Activated effector memory CD4-positive, alpha-beta T cell treated with Interleukin-2 at 50 U/mL for 16 hours (primary cell): ENCODE measurements at places on chromosomes 16 and 17.

DNA sequence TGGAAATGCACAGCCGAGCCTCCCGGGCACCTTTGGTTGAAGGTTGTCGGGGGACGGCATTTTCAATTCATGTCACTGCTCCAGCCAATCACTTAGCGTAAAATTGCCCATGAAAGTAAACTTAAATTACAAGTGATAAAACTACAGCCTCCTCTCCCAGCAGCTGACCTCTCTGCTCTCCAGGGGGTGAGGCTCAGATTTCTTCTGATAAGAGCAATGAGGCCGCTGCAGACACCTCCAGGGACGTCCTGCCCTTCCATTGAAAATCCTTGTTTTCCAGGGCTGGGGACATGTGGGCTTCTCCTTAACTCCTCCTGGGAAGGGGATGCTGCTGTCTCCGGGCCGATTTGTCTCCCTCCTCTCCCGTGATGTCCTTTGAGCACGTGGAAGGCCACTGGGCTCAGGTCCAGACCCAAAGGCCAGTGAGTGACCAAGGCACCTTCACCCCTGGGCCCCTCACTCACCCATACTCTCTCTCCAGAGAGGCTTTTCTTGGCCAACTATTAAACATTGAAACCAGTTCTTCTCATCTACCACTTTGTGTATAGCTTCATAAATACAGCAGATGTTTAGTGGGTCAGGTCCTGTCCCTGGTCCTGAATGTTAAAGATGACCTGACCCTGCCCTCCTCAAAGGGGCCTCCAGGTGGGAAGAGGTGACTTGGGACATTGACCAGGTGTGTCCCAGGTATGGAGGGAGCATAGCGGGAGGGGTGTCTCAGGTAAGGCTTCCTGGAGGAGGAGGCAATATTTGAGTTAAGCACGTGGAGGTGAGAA, 52.3 kb downstream of the MGAT5B start:
- no peak for DNase-seq

- DNase-seq, result no peak
Measured at GRCh38 chr16:55539049-55539448, 27.4 kb upstream of the CAPNS2 start.

GRCh38 chr17:45096141-45096540, 35.0 kb downstream of the NMT1 start:
- no peak for DNase-seq

DNA sequence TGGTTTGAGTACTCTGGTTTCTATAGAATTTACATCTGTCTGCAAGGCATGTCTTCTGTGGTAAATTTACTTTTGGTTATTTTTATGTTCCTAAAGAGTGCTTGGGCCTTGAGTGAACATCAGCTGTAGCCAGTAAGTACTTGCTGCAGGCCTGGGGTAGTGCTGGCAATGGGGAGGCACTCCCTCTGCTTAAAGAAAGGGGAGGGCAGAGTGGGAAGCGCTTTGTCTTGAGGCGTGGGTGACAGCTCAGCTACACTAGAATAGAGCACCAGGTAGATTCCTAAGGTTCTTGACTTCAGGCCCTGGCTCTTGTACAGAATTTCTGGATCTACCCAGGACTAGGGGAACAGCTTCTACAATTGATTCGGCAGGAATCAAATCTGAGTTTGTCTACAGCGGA, 50.6 kb downstream of the MPHOSPH6 start:
- DNase-seq, result no peak

- no peak for DNase-seq
Measured at GRCh38 chr16:74190292-74190691, 106.3 kb upstream of the PSMD7 start.

- no peak for DNase-seq
Measured at GRCh38 chr17:13073018-13073417, 55.2 kb upstream of the ELAC2 start.

DNA sequence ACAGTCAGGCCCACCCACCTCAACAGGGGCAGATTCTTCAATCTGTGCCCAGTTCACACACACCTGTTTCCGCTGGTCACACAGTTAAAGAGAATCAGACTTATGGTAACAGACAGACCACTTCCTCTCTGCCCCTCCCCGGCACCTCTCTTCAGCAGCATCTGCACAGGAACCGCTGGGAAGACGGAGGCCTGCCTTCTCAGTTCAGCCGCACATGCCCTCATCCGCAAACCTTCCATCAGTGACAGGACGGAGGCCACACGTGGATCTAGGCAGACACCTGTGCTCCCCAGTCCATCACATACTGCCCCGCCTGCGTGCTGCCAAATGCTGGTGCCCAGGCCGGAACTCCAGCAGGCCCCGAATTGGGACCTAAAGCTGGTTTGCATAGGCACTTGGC, 10.3 kb downstream of the PHB1 start:
- no peak for DNase-seq

DNA sequence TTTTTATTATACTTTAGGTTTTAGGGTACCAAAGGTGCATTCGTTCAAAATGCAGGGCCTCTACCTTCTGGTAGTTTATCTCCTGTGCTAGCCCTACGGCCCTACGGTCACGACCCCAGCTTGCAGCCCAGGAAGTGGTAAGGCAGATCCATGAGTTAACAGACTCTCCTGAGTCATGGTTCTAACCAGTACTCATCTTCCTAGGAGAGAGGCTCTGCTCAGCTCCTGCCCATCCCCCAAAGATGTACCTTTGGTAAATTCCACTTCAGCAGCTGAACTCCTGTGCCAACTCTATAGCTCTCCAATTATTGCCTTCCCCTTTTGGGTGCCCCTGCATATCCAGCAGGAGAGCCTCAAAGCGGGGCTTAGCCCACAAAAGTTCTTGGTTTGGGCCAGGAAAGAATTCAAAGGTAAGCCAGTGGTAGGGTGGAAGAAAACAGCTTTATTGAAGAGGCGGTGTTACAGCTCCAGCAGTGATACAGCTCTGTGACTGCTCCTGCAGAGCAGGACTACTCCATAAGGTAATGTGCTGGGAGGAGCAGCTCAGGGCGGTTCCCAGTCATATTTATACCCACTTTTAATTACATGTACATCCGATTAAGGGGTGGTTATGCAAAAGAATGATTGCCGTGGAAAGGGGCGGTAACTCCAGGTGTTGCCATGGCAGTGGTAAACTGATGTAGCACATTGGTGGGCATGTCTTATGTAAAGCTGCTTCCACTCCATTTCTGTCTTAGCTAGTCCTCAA, 241.4 kb downstream of the PMP22 start:
- no peak for DNase-seq

- DNase-seq, result no peak
Measured at GRCh38 chr17:68711858-68712257, 110.7 kb upstream of the FAM20A start.

DNA sequence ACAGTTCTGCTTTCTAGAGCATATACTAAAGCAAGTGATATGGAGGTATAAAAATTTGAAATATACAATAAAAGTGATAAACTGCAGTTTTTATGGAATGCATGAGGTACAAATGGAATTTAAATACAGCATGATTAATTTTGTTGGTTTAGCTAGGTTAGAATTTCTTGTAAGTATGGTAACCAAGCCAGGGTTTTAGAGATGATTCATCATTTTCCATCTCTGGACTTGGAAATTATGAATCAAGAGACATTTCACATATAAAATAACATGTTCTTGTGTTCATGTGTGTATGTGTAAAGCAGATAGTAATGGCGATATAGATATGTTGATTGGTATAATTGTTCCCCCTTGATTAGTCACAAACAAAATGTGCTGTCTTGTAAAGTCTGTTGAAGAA, 1219.8 kb downstream of the CDH8 start:
- DNase-seq, result no peak

DNA sequence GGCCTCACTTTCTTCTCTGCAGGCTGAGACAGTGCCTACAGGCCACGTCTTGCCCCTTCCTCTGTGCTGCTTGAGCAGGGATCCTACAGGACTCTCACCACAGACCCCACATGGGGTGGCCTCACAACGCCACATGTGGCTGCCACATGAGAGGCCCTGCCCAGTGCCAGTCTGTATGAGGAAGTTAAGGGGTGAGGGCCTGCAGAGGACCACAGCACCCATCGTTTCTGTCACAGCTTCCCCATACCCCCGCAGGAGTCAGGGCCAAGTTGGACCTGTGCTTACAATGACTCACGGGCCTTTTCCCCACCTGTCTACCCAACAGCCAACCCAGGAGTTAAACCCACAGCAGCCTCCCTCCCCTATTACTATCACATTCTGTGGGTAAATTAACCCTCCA, 2.9 kb upstream of the GSDMB start:
- no peak for DNase-seq

DNA sequence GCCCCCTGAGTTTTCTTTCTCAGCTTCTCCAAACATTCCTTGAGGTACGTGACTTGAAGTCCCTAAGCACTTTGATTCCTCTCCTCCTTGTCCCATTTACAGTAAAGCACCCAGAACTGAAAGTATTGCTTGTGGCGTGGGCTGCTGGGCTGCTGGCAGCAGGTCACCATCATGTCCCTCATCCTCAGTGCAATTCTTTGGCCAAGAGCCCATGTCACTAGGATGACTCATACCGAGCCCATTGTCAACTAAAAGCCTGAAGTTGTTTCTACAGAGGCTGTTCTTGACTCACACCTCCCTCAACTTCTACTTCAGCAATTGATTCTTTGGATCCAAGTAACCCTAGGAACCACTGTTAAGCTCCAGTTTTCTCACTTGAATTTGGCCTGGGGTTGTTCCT, 54.3 kb downstream of the KPNA2 start:
- no peak for DNase-seq

DNA sequence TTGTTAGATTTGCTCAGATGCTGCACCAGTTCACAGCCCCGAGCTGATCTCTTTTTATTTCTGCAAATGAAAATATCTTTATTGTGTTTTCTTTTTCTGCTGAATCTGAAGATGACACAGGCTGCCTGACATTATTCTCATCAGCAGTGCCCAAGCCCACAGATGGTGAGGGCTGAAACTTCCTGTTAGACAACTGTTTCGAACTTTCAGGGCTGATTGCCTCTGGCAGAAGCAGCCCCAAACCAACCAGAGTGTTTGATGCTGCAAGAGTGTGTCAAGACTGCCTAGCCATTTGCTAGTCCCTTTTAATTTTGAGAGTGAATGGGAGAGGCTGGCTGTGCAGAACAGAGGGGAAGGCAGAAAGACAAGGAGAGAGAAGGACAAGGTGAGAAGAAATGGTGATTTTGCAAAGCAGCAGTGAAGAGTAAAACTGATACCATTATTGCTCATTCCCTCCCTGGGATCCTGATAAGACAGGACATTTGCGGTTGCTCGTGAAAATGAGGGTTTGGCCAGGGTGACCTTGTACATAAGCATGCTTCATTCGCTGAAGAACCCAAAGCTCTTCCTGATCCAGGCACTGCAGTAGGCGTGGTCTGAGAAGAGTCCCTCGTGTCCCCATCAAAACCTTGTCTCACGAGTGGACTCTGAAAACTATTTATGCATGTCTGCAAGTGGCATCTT, 77.2 kb downstream of the TMEM114 start:
- no peak for DNase-seq

DNA sequence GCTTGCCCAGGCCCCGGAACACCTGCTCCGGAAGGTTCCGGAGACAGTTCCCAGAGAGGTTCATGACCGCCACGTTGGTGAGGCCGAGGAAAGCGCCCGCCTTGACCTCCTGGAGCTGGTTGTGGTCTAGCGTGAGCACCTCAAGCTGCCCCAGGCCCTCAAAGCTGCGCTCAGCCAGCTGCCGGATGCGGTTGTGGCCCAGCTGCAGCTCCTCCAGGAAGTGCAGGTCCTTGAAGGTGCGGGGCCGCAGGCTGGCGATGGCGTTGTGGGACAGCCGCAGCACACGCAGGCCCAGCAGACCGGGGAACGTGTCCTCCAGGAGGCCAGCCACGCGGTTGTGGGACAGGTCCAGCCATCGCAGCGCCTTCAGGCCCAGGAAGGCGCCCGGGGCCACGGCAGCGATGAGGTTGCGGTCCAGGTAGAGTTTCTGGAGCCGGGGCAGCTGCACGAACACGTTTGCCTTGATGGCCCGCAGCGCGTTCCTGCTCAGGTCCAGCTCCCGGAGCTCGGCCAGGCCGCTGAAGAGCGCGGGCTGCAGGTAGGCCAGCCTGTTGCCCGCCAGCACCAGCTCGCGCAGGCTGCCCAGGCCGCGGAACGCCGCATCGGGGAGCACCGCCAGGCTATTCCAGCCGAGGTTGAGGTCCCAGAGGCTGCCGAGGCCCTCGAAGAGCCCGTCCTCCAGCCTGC, 2.1 kb downstream of the IGFALS start:
- no peak for DNase-seq

GRCh38 chr17:60345233-60345632, 46.7 kb downstream of the USP32 start:
- DNase-seq, result no peak

GRCh38 chr16:30054451-30054850, 11.1 kb upstream of the ALDOA start:
- no peak for DNase-seq

- DNase-seq, result no peak
Measured at GRCh38 chr17:19630661-19631060, 17.9 kb upstream of the ALDH3A2 start.

DNA sequence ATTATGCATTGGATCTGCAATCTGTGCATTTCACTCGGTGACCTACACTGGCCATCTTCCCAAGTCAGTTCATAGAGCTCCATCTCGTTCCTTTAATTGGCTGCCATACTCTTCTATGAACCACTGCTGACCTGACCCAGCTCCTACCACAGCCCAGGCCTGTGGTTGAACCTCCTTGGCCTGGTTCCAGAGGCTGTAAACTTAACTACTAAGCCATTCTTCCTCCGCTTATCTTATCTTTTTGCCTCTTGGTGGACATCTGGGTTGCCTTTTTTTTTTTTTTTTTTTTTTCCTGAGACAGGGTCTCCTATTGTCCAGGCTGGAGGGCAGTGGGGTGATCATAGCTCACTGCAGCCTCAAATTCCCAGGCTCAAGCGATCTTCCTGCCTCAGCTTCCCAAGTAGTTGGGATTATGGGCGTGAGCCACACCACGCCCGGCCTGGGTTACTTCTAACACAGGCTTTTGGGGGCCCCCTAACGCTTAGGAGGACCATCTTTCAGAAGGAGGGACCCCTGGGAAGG, 18.3 kb downstream of the COQ7 start:
- DNase-seq, result no peak

- DNase-seq, result no peak
Measured at GRCh38 chr17:81287152-81287551, 8.0 kb downstream of the SLC38A10 start.

GRCh38 chr16:74625500-74626350, 18.8 kb upstream of the GLG1 start:
- DNase-seq, result no peak

GRCh38 chr17:12830777-12831247, 41.5 kb downstream of the ARHGAP44 start:
- no peak for DNase-seq

DNA sequence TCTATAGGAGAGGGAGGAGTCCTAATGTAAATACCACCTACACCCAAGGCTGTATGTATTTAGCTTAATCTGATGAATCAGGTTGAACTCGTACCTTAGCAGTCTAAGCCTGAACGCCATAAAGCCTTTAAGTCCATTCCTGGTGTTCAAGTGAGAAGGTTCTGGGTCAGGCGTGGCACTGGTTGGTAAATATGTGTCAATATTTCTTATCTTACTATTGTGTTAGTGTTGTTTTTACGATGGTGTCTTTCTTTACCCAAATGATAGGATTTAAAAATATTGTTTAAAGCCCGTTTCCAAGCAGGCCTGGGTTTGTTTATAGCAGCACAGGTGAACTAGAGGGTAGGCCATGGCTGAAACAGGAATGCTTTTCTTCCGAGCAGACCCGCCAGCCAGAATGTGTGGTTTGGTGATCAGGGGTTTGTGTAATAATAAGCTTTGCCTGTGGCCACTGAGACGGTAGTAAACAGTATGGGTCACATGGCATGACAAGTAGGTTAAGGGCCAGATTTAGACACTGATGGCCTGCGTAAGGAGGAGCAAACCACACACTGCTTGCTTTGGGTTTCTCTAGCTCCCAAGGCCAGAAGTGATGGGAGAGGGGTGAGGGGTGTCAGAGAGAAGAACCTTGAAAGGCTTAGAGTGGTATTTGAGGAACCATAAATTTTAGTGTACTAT, 3.3 kb downstream of the TMEM94 start:
- no peak for DNase-seq

- no peak for DNase-seq
Measured at GRCh38 chr16:11151885-11152629, 103.9 kb downstream of the SOCS1 start.
